ENCODE measurements at places on chromosomes 3 and 15.

- no peak for DNase-seq
Observed at GRCh38 chr3:126568776-126569342, 10.1 kb upstream of the C3orf22 start.

- DNase-seq = no peak
Observed at GRCh38 chr3:99394831-99395778, 243.3 kb upstream of the COL8A1 start.

GRCh38 chr15:38503496-38503895, 49.6 kb downstream of the FAM98B start:
- no peak for DNase-seq

DNA sequence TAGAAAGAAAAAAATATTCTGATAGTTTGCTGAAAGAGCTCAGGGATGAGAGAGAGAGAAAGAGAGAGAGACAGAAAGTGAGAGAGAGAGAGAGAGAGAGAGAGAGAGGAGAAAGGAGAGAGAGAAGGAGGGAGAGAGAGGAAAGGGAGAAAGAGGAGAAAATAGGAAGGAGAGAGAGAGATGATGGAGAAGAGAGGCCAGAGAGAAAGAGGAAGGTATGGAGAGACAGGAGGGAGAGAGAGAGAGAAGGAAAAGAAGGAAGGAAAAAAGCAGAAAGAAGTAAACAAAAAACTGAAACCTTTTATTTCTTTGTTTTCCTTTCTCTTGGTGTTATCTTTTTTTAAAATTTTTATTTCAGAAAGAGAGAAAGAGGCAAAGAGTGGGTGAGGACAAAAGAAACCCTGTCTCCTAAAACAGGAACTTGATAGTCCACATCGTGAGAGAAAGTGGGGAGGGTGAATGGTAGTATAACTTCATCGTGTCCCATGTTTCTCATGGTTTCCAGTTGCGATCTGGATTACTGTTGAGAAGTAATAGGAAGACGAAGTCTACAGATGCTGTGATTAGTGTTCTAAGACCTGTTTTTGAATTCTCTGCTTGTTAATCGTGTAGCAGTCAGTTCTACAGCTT, 279.7 kb downstream of the LPP start:
- DNase-seq = no peak

- DNase-seq = no peak
Observed at GRCh38 chr15:62360332-62361097, 195.4 kb upstream of the C2CD4B start.

DNA sequence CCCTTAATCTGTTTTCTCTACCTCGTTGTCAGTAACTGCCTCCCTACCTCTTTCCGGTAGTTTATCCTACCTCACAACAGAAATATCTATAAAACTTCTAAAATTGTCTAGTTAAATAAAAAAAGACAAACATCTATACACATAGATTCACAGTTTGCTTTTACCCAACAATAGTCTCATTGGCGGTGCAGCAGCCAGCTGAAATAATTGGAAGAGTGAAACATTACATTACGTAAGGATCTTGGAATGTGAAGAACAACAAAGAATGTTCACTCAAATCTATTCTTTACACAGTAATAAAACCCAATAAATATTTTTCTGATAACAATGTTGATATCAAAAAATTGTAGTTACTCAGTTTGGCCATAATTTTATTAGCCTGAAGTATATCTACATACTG, 115.5 kb upstream of the ARPP21 start:
- no peak for DNase-seq

DNA sequence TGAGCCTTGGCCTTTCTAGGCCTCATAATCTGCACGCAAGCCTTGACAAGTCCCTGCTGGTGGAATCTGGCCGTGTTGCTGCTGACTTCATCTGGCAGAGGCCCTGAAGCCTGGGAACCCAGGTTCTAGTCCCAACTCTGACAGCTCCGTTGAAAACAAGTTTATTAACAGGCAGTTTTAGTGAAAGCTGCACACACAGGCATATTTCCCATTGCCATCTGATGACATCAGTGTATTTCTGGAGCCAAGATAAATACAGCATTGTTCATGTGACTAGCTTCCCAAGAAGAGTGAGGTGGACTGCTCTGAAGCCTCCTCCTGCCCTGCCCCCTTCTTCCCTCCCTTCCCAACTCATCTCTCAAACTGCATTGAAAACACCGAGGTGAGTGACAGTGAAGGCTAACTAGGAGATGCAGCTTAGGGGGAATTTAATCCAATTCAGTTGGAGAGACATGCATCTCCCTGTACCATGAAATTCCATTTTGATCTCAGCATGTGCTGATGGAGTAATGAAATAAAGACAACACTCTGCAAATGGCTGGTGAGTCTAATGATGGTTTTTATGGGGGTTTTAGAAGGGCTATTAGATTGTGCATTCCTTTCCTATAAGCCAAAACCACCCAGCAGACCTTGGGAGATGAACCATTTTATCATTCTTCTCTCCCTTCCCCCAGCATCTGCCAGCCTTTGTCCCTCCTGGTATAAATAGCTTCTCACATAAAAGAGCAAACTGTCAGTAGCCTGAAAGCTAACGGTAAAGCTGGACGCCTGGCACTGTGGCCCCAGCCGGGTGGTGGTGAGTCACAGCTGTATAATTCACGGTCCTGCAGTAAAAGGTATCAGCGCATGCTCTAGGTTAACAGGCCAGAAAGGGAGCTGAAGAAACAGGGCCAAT, 38.0 kb downstream of the PRICKLE2 start:
- no peak for DNase-seq

DNA sequence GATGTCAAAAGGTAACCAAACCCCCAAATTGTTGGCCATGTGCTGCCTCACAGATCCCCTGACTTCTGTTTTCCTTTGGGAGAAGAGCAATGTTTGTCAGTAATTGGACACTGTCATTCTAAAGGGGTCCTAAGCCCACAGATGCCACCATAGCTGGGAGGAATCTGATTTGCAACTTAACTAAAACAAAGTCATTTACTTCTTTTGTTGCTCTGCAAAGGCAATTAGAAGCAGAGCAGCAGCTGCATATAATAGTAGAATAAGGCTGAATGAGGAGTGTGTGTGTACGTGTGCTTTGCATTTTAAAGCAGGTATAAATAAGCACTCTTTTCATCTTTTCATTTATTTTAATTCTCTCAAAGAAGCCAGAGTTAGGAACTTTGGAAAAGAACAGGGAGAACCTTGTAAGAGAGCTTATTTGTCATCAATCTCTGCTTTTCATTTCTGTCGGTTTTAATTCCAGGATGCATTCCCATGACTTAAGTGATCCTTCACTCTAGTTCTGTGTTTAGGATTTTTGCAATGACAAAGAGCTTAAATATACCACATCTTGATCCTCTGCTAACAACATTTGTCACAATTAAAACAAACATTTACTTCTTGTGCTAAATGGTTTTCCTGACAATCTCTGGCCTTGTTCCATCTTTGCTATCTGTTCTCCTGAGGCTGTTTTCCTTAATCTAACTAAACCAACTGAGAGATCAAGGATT, 530.2 kb upstream of the CBLB start:
- no peak for DNase-seq

DNA sequence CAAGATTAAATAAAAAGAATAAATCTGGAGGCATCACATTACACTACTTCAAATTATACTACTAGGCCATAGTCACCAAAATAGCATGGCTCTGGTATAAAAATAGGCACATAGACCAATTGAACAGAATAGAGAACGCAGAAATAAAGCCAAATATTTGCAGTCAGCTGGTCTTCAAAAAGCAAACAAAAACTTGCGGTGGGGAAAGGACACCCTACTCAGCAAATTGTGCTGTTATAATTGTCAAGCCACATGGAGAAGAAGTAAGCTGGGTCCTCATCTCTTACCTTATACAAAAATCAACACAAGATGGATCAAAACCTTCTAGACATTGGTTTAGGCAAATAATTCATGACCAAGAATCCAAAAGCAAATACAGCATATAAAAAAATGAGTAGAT, 259.2 kb upstream of the SLITRK3 start:
- no peak for DNase-seq

GRCh38 chr3:12986986-12987385, 86.2 kb downstream of the IQSEC1 start:
- DNase-seq = no peak

DNA sequence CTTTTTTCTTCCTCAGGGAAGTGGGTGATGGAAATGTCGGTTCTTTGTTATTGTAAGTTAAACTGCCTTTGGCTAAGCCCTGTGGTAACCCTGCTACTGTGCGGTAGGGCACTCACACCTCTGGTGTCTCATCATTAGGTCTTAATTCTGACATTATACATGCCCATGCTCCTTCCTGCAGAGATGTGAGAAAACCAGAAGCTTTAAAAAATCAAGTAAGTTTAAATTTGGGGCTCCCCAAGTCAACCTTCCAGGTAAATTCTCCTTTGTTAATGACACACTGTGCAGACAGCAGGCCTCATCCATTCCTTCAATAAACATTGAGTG, 155.8 kb downstream of the FAM43A start:
- no peak for DNase-seq

GRCh38 chr3:25856902-25857518, 67.1 kb downstream of the OXSM start:
- DNase-seq = no peak

- DNase-seq = no peak
Observed at GRCh38 chr3:25548836-25549235, 115.9 kb downstream of the TOP2B start.

DNA sequence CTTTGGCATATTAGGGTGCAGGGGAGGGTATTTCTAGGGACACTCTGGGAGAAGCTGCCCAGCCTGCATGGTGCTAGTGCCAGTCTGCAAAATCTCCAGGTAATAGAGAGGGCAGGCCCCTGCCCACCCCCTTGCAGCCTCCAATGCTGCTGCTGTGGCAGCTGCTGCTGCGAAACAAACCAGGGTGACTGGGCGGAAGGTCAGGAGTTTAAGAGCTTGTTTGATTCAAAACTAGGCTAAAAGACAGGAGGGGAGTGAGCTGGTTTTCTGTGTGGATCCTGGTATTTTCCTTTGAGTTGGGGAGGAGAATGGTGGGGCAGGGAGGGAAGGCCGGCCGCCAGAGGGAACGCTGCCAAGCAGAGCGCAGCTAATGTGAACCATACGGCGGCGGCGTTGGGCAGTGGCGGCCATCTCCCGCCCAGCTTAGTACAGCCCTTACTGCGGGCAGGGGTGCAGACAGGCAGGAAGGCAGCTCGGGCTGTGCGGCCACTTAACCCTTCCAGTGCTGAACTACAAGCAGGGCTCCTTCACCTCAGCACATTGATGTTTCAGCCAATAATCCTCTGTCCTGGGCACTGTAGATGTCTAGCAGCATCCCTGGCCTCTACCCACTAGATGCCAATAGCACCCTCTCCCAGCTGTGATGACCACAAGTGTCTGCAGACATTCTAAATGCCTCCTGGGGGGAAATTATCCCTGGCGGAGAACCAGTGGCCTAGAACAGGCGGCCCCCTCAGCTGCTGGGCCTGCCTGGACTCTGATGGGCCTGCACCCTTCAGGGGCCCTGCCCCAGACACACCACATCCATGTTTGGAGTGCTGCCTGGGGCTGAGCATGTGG, 125.7 kb downstream of the EEFSEC start:
- no peak for DNase-seq

DNA sequence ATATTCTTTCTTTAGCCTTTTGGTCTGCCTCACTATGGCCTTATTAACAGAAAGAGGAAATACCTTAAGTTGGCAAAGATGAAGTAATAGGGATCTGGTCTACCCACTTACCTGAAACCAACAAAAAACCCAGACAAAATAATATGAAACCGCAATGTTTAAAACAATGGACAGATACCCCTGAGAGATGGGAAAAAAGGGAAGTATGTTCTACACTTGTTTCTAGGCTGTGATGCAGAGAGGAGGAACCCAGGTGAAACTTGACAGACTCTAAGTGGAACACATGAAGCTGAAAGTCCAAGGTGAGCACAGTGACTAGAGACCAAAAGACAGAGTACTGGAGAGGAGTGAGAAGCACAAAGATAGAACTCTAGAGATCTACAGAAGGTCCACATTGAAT, 78.4 kb downstream of the NR2E3 start:
- peak; percentile 55 for DNase-seq

DNA sequence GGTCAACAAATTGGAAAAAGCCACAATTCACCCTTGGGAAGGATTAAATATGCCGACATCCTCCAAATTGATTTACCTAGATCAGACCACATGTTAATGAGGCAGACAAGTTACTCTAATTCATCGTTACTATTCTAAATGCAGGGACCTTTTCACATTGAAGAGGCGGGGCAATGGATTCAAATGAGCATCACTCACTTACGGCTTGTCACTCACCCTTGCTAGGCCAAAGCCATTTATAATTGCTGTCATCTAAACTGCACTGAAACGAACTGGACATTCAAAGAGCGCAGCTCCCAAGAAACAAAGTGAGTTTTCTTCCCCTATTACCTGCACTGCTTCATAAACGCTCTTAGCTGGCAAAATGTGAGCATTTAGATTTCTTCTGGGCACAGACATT, 313.9 kb downstream of the WDR72 start:
- DNase-seq = no peak
